SIG-M5 (cell line): ENCODE measurements at places on chromosomes 4 and X.

DNA sequence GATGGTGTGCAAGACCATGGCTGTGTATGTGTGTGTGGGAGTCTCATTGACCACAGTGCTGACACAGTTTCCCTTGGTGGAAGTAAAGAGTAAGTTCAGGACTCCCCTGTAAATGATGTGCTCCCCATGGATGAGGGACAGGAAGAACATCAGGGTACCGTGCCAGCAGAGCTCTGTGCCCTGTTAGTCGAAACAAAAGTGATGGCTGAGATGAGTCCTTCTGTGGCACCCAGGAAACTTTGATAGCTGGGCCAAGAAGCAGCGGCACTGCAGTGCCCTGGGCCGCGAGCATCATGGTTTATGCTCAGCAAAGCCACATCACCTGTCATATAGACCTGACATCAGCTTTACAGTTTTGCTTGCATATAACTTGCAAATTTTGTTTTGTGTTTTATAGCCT lies 61.4 kb upstream of the CLDN34 start:
- no peak for DNase-seq

- no peak for DNase-seq
Observed at GRCh38 chr4:95528388-95528948, 20.3 kb downstream of the UNC5C start.

DNA sequence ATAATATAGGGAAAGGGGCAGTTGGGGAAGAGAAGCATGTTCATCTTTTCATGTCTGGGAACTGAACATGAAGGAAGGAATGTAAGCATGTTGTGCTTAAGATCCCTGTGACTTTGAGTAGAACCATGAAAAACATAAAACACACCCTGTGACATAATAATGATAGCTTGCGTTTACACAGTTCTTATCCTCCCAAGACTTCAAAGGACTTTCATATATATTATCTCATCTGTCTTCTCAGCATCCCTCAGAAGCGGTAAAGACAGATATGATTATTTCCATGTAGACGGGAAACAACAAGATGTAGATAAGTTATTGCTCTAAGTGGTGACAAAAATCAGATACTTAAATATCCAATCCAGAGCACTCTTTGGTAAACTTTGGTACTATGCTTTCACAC lies 3.3 kb upstream of the SH3RF1 start:
- no peak for DNase-seq

DNA sequence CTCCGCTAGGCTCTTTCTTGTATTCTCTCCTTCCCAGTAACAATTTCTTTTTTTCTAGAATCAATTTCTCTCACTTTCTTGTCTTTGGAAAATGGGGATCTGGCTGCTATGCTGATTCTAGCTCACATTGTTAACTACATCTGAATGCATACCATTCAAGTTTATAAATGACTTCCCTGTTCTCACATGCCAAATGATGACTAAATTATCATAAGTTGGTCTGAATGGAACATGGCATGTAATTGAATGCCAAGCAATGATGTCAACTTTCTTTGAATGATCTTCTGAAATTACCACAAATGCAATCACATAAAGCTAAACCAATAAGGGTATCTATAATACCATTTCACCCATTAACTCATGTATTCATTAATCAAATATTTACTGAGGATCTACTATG lies 2.7 kb upstream of the ITM2A start:
- DNase-seq: no peak
